ENCODE measurements at places on chromosomes 5 and 9. TPM values are rescaled to one million over a fixed set of nuclear protein-coding genes. Genes with fewer than 3 reads are reported as not detected.

TMEFF1 gene
- total RNA-seq = 0.27 TPM

LAMC3 gene
- total RNA-seq = 0.32 TPM

PDE8B gene
- 25.5 TPM for total RNA-seq

CAVIN4 gene
- total RNA-seq = 1.3 TPM

ZNF879 gene
- 6.1 TPM for total RNA-seq

PCDHGA8 gene
- total RNA-seq = 6.8 TPM

FOXB2 gene
- total RNA-seq = not detected

OTP gene
- total RNA-seq = not detected

LHX3 gene
- total RNA-seq = not detected
